RPMI7951 (cell line): ENCODE measurements at places on chromosomes 1 and 21. TPM values are rescaled to one million over a fixed set of nuclear protein-coding genes. Genes with fewer than 3 reads are reported as not detected.

EPHA10 gene
- total RNA-seq: not detected in 2 replicates

SMG7 gene
- 8.6 and 10.5 TPM in 2 replicates for total RNA-seq

SLAMF9 gene
- total RNA-seq: 0.60 and 0.88 TPM in 2 replicates

DNASE2B gene
- not detected in 2 replicates for total RNA-seq

MAP3K21 gene
- under 0.01 TPM in 1 of 2 replicates, not detected in the other for total RNA-seq

GUCA2A gene
- total RNA-seq: not detected in 2 replicates

RAP1GAP gene
- total RNA-seq: 0.59 and 0.96 TPM in 2 replicates

ZBTB17 gene
- 20.8 and 26.3 TPM in 2 replicates for total RNA-seq

SLAMF6 gene
- not detected in 2 replicates for total RNA-seq

TNFRSF1B gene
- total RNA-seq: not detected in 2 replicates

TMCO2 gene
- not detected in 2 replicates for total RNA-seq

KCNK1 gene
- 0.12 TPM in 1 of 2 replicates, not detected in the other for total RNA-seq

LCE1C gene
- not detected in 2 replicates for total RNA-seq

PDIK1L gene
- 10.6 and 11.5 TPM in 2 replicates for total RNA-seq

B3GALT2 gene
- 0.49 and 0.96 TPM in 2 replicates for total RNA-seq

ACKR1 gene
- total RNA-seq: not detected in 2 replicates

PIK3C2B gene
- 0.49 and 1.1 TPM in 2 replicates for total RNA-seq

C1orf74 gene
- 4.0 TPM in 2 replicates for total RNA-seq

OLIG2 gene
- total RNA-seq: 0.72 and 0.88 TPM in 2 replicates

GPX7 gene
- 32.6 and 38.9 TPM in 2 replicates for total RNA-seq

MTX1 gene
- 88.3 and 97.7 TPM in 2 replicates for total RNA-seq

PCAT6 gene
- total RNA-seq: 0.72 TPM in 1 of 2 replicates, not detected in the other

NBPF26 gene
- 2.8 and 3.3 TPM in 2 replicates for total RNA-seq

SLC66A1 gene
- 15.4 and 18.4 TPM in 2 replicates for total RNA-seq

ANXA9 gene
- 0.20 TPM in 1 of 2 replicates, not detected in the other for total RNA-seq

LCE3D gene
- not detected in 2 replicates for total RNA-seq

AADACL3 gene
- total RNA-seq: not detected in 2 replicates

CFAP410 gene
- total RNA-seq: 5.9 and 9.8 TPM in 2 replicates

DMBX1 gene
- total RNA-seq: not detected in 2 replicates
